ENCODE measurements at places on chromosomes 16 and 17.

- no peak for DNase-seq
Measured at GRCh38 chr16:2422123-2422867, 7.0 kb upstream of the CCNF start.

DNA sequence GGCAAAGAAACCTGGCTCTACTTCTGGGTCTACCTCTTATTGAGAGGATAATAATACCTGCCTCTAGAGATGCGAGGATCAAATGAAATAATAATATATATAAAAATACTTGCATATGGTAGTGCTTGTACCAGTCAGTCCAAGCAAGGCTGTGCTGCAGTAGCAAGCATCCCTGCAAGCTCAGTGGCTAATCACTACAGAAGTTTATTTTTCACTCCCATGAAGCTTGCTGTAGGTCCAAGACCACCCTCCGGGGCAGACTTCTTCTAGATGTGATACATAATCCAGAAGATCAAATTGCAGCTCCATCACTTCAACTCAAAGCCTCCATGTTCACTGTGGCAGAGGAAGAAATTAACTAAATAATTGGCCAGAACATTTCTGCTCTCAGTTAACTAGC, 48.9 kb upstream of the NKD1 start:
- no peak for DNase-seq

- no peak for DNase-seq
Measured at GRCh38 chr16:78396673-78397072, 297.2 kb downstream of the WWOX start.

DNA sequence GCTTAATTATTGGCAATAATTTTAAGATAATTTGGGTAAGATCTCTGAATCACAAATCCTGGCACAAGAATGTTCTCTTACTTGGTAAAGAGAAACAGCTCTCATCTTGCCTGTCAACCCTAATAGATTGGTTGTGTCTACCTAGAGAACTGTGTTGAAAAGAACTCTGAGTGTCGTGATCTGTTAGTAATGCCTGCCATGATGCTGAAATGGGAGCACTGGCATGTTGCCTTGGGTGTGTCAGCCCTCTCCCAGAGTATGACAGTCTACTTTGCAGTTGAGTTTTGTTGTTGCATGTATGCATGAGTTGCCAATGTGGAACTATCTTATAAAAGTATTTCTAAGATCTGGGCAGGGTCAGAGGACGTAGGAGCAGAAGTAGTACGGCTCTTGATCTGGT, 221.4 kb downstream of the MAF start:
- no peak for DNase-seq

DNA sequence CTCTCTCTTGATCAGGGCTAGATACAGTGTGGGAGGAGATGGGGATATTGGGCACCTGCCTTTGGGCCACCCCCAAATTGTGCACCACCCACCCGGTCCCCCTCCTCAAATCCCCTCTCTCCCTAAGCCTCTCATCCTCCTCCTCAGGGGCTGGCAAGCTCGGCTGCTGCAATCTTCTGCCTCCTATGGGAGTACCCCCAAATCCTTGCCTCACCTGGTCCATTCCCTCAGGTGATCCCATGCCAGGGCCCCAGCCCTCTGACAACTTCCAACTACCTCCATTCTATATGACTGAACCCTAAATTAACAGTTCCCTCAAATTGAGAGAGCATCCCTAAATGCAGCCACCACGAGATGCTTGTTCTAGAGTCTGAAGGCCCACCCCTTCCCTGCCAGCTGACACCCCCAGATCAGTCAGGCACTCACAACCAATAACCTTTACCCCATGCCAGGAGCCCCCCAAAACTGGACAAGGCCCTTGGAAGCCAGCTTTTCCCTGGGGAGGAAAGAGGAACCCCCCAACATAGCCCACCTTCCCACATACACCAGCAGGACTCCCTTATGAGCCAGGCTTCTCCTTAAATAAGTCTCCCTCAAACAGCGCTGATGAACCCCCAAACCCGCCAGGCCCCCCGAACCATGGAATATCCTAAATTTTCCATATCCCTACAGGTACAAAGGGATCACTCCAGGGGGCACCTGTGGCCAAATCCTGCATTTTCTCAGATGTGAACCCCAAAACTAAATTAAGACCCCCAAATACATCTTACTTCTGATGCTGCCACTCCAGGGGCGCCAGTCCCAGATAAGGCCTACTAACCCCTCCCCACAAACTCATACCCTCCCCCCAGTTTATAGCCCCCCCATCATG, 3.2 kb downstream of the DLG4 start:
- DNase-seq = no peak

GRCh38 chr17:57360266-57360665, 103.9 kb downstream of the MSI2 start:
- DNase-seq = no peak

DNA sequence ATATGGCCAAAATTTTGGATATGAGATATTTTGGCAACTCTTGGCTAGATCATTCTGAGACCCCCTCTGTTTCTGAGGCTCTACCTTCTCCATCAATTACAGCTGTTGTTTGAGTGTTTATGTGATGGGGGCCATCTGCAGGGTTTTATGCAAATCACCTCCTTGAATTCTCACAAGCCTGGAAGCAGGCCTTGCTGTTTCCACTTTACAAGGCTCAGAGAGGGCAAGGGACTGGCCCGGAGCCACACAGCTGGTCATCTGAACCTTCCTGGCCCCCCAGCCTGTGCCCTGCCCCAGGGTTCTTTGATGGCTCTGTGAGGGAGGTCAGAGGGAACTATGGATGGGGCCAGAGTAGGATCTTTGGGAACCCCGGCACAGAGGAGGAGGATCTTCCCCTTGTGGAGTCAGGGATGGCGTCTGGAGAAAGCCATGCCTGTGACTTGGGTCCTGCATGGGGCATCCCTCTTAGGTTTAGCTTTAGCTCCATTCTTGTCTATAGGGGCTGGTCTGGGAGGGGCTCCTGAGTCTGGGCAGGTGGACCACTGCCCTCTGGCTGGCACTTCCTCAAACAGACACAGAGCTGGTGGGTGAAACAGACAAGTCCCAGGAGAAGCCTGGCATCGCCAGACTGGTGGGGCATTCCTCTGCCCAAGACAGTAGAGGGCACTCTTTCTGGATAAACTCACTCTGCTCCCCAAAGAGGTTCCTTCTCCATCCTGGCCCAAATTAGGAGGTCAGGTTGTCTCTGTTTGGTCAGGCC, 26.2 kb downstream of the IL21R start:
- no peak for DNase-seq
